ENCODE measurements at places on chromosomes 16 and 17.

DNA sequence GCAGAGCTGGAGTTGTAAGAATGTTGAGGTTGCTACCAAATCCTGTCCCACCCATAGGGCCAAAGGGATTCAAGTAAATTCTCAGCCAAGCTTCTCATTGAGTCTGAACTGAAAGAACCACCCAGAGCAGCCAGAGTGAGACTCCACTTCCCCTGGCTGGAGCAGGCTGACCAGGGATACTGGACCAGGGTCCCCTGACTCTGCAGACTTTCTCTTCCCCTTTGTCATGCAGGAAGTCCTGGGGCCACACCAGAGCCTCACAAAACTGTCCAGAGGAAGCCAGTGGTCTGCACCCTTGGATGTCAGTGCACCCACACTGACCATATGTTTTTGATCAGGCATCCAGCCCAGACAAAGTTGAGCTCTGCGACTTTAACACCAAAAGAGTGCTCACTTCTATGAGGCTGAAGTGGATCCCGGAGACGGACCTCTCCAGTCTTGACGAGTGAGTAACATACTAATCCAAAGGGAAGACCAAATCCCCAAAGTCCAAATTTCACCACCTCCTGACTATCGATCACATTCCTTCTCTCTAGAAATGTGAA, 4.1 kb downstream of the NXN start:
- no peak for DNase-seq

GRCh38 chr16:67030221-67030962, 1.4 kb downstream of the CBFB start:
- no peak for DNase-seq

GRCh38 chr16:450785-451512, 25.5 kb downstream of the RAB11FIP3 start:
- no peak for DNase-seq

DNA sequence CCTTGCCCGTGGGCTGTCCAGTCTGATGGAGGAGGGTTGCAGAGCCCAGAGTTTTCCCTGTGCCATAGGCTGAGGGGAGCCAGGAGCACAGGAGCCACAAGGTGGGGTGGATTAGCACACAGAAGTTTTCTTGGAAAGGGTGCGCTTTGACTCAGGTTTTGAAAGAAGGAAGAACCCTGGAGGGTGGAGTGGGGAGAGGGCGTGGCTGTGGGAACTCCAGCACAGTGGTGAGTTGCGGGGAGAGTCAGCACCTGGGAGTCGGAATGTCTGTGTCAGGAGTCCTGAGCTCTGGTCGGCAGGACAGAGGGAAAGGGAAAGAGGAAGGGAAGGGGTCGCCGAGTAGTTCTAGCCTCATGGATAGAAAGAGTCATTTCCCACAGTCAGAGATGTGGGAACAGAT, 8.9 kb upstream of the KRT14 start:
- DNase-seq = no peak

GRCh38 chr17:57051886-57052361, 33.1 kb upstream of the AKAP1 start:
- no peak for DNase-seq

DNA sequence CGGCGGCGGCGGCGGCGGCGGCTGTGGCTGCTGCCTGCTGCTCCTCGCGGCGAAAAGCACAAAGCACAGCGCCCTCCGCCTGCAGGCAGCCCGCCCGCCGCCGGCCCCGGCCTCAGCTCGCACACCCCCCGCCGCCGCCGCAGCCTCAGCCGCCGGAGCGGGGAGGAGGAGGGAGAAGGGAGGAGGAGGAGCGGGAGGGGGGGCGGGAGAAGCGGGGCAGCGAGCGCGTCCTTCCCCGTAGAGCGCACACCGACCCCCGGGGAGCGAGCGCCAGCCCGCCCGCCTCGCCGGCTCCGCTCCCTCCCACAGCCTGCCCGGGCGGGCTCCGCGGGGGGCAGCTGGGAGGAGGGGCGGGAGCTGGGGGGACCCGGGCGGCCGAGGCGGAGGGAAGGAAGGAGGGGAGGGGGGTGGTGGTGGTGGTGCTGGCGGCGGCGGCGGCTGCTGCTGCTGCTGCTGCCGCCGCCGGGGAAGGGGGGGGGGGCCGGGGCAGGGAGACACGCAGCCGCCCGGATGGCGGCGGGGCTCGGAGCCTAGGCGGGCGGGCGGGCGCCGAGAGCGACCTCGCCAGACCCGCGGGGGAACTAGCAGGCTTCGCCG, at the start of gene UBTF:
Gene UBTF (minus strand): TSS at position 60 of the 597 bp plus-strand sequence. CDS start 1,446 bp downstream, outside the sequence.
- peak; percentile 67 for DNase-seq

- DNase-seq = no peak
Measured at GRCh38 chr17:61411261-61412142, 11.9 kb downstream of the TBX2 start.

GRCh38 chr16:31130336-31130891, 5.1 kb downstream of the PRSS8 start:
- DNase-seq = no peak

GRCh38 chr16:57937861-57938260, 33.1 kb downstream of the CNGB1 start:
- DNase-seq = no peak

DNA sequence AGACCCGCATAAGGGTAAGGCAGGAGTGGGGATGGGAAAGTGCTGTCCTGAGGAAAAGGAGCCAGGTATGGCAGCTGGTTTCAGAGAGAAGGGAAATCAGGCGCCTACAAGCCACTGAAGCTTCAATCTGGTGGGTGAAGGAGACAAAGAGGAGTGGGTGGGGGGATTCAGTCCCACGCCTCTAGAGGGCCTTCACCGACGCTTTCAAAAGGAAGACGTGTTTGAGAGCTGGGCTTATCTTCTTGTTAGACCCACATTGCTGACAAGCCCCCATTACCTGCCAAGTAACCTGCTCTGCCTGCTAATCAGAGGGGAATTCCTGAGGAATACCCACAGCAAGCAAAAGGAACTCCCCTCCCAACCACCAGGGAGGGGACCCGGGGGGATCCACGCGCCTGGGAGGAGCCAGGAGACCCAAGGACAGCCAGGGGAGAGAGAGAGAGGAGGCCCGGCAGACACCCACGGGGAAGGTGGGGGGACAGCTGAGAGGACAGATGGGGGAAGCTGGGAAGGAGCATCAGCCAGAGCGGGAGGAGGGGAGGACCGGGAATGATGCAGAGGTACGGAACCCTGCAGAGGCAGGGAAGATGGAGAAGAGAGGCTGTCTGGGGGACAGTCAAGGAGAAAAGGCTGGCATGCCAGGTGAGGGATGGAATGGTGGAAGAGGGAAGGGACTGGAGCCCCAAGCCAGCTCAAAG, 1.0 kb downstream of the MTMR4 start:
- no peak for DNase-seq

GRCh38 chr17:62916684-62917571, 49.1 kb upstream of the TANC2 start:
- DNase-seq = no peak
